ENCODE measurements at places on chromosomes 7 and 10. TPM values are rescaled to one million over a fixed set of nuclear protein-coding genes. Genes with fewer than 3 reads are reported as not detected.

Gene TFEC
- total RNA-seq, result not detected

Gene MYL10
- not detected for total RNA-seq

Gene ARHGEF35
- 26.3 TPM for total RNA-seq

Gene ACTA2
- total RNA-seq, result 2.4 TPM

Gene PPA1
- total RNA-seq, result 178 TPM

Gene CCZ1B
- total RNA-seq, result 43.0 TPM

Gene DEPP1
- 0.12 TPM for total RNA-seq

Gene SLC16A12
- 2.0 TPM for total RNA-seq

Gene HOXA9
- total RNA-seq, result not detected

DNA sequence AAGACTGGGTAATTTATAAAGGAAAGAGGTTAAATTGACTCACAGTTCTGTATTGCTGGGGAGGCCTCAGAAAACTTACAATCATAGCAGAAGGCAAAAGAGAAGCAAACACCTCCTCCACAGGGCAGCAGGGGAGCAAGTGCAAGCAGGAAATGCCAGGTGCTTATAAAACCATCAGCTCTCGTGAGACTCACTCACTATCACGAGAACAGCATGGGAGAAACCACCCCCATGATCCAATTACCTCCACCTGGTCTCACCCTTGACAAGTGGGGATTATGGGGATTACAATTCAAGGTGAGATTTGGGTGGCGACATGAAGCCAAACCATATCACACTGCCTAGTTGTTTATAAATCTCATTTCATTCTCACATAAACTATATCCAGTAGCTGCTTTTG lies 28.0 kb upstream of the CPN1 start:
- DNase-seq, result peak; percentile 50

- DNase-seq, result no peak
Observed at GRCh38 chr7:66326501-66327215, 121.5 kb downstream of the TPST1 start.

GRCh38 chr10:17425584-17426262 lies 28.7 kb downstream of the ST8SIA6 start:
- no peak for DNase-seq

- DNase-seq, result peak; percentile 74
Observed at GRCh38 chr10:128286762-128287500, 160.7 kb upstream of the MKI67 start.

GRCh38 chr7:50308532-50309385 lies 4.2 kb downstream of the IKZF1 start:
- no peak for DNase-seq

GRCh38 chr7:135670179-135670578 lies 7.9 kb downstream of the STMP1 start:
- no peak for DNase-seq

DNA sequence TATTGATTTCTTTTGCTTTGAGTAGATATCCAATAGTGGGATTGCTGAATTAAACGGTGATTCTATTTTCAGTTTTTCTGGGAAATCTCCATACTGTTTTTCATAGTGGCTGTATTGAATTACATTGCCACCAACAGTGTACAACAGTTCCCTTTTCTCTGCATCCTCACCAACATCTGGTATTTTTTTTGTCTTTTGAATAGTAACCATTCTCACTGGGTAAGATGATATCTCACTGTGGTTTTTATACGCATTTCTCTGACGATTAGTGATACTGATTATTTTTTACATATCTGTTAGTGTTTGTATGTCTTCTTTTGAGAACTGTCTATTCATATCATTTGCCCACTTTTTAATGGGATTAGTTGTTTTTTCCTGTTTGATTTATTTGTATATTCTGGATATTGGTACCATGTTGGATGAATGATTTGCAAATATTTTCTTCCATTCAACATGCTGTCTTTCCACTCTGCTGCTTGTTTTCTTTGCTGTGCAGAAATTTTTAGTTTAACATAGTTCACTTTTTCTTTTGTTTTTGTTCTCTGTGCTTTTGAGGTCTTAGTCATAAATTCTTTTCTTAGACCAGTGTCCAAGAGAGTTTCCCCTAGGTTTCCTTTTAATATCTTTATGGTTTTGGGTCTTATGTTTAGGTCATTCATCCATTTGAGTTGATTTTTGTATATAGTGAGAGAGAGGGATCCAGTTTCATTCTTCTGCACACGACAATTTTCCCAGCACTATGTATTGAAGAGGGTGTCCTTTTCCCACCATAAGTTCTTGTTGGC lies 584.7 kb downstream of the PHTF2 start:
- no peak for DNase-seq

DNA sequence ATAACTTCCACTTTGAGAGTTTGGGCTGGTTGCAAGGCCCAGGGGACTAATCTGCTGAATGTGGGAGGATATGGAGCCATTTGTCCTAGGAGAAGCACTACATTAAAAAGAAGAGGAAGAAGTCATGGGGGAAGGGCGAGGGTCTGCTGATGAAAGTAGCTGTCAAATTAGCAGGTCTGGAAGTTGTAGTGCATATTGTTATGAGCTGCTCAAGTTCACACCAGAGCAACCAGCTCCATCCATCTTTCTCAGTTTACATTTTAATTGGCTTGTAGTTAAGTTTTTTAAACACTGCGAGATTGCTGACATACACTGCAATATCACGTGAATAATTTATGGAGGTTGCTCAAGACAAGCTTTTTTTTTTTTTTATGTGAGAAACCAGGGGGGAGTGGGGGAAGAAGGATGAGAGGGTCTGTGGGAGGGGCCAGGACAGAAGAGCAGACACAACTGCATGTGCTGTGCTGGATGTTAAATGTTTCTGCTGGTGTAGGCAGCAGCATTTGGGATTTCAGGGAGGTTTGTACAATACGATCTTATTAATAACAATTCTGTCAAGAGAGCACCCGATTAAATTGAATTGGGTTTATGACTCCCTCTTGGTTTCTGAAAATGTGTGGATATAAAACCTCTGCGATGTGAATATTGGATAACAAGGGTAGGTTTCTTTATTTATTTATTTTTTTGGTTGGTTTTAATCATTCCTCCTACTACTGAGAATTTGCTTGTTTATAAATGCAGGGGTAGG lies 759.0 kb upstream of the GALNT17 start:
- DNase-seq, result no peak

- peak; percentile 82 for DNase-seq
Observed at GRCh38 chr10:48289501-48290238, 15.2 kb upstream of the FRMPD2 start.

- no peak for DNase-seq
Observed at GRCh38 chr7:35316549-35316948, 62.6 kb upstream of the TBX20 start.

- DNase-seq, result no peak
Observed at GRCh38 chr7:57177856-57178767, 45.9 kb upstream of the ZNF479 start.

- peak; percentile 60 for DNase-seq
Observed at GRCh38 chr7:22801912-22802311, 20.7 kb downstream of the TOMM7 start.

GRCh38 chr7:23164846-23165245 lies 17.0 kb upstream of the NUP42 start:
- DNase-seq, result no peak

Measured in GM23338 (cell line).